ENCODE measurements at places on chromosomes 5 and 9.

DNA sequence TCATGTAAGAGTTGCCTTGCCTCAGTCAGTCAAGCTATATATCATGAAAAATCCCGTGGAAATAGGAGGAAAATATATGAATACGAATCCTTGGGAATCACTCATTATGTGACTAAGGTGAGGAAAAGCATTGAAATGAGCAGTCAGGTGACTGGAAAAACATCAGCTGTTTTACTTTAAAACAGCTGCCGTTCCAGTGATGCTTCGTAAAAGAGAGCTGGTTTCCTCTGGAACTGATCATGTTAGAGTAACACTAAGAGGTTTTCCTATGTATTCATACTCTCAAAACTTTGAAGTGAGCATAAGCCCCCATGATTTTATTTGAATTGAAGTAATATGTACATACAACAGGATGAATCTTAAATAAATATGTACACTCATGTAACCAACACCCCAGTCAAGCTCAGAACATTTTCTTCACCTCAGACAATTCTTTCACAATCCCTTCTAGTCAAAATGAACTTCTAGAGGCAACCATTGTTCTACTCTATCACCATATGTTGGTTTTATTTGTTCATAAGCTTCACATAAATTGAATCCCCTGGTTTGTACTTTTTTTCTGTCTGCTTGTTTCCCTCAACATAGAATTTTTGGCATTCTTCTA, 107.7 kb downstream of the SLC25A46 start:
- DNase-seq = no peak

- DNase-seq = no peak
Observed at GRCh38 chr5:67676863-67677262, 480.3 kb upstream of the CD180 start.

- no peak for DNase-seq
Observed at GRCh38 chr5:36360307-36360706, 58.6 kb upstream of the RANBP3L start.

DNA sequence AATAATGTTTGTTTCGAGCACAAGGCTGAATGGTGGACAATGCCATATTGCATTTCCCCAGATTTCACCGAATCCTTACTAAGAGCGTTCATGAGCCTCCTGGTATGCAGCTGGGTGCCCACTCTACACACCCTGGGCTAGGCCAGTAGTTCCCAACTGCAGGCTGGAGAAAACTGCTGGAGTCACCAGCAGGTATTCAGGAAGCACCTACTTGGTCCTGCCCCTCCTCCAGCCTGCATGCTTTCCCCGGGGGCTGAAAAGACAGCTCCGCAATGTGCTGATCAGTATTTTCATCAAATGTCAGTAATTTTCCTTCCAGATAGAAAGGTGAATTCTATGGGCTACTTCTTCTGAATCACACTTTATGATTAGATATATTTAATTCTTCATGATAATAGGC, 34.4 kb downstream of the SRD5A1 start:
- DNase-seq = no peak

GRCh38 chr5:88203981-88204750, 64.5 kb downstream of the TMEM161B start:
- no peak for DNase-seq

GRCh38 chr9:19026375-19026774, 6.6 kb downstream of the SAXO1 start:
- no peak for DNase-seq
